ENCODE measurements at places on chromosomes 12 and 14.

- DNase-seq = no peak
Observed at GRCh38 chr12:57460468-57460784, 841 bp downstream of the GLI1 start.

DNA sequence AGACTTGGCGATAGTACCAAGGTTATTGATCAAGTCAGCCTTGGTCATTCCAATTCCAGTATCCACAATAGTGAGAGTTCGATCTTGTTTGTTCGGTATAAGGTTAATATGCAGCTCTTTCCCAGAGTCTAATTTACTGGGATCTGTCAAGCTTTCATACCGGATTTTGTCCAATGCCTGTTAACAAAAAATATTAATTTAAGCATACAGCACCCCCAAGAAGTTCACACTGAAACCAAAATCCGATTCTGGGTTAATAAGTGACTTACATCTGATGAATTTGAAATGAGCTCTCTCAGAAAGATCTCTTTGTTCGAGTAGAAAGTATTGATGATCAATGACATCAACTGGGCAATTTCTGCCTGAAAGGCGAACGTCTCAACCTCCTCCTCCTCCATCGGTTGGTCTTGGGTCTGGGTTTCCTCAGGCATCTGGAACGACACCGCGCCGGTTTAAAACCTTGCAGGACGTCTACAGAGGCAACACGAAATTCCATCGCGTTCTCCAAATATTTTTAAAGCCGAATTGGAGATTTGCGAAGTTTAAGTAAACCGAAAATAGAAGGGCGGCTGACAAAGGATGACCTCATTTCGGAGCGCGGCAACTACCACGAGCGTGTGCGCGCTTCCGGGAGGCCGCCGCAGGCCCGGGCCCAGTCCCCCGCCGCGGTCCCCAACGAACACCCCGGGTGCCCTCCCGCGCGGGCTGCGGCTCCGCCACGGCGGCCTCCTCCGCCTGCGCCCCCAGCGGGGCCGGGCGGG, 716 bp downstream of the HSP90AA1 start:
- DNase-seq = peak; percentile 67

DNA sequence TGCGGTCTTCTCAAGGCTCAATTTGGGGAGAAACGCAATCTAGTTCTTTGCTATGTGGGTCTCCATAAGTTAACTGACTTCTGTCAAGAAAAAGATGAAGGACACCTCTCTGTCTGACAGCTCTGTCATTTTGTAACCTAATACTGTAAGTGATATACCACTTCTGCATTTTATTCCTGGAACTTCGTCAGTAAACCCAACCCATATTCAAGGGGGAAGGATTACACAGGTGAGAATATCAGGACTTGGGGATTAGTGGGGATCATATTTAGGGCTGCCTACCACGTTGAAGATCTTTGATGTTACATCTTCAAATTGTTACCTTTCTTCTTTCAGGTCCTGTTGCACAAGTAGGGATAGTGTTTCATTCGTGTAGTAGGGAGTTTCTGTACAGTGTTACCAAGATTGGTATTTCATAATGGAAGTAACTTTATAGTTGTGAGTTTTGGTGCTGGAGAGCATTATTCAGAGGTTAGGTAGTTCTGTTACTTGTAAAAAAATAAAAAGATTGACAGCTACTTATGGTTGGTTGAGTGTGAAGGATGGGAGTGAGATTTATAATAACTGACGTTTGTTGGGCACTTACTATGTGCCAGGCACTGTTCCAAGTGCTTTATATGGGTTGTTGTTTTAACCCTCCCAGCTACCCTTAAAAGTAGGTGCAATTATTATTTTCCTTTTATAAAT, 1.6 kb downstream of the TMEM260 start:
- DNase-seq = no peak

DNA sequence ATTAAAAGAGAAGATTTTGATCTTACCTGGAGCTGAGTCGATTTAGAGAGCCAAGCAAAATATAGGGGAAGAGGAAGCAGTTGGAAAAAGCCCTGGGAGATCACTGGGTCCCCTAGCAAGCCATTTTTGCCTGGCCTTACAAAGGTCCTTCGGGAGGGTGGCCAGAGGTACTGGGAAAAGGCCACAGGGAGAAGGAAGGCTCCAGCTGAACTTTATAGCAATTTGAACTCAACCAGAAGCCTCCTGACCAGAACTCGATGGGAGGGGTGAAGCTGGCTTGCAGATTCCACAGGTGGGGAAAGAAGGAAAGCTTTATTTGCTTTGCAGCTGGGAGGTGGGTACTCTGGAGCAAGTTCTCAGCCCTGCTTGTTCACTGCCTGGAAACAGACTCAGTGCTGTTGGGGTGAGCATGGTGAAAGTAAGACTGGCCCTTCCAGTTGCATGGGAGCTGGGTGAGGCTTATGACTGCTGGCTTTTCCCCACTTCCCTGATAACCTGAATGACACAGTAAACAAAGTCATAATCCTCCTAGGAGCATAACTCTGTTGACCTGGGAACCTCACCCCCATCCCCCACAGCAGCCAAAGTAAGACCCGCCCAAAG, 855.8 kb downstream of the FSCB start:
- no peak for DNase-seq

GRCh38 chr12:30614031-30614430, 81.6 kb downstream of the IPO8 start:
- no peak for DNase-seq

DNA sequence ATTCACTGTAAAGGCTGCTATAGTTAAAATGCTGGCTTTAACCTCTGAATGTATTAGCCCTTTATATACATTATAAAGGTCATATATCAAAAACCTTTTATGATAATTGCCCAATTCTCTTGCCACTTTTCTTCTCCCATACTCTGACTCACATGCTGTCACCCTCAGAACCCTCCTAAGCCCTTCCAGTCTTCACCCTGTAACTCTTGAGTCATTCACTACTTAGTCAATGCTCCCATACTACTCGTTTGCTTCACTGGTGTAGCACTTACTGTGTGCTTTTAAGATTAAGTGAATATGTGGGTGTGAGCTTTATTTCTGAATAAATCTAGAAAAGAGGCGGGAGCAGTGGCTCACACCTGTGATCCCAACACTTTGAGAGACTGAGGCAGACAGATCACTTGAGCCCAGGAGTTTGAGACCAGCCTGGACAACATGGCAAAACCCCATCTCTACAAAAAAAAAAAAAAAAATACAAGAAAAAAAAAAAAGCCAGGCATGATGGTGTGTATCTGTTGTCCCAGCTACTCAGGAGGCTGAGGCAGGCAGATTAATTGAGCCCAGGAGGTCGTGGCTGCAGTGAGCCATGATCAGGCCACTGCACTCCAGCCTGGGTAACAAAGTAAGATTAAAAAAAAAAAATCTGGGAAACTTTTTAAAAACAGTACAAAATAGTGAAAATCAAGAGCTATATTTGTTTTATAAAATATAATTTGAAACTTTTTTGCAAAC, 37.6 kb downstream of the SPATA7 start:
- DNase-seq = no peak

DNA sequence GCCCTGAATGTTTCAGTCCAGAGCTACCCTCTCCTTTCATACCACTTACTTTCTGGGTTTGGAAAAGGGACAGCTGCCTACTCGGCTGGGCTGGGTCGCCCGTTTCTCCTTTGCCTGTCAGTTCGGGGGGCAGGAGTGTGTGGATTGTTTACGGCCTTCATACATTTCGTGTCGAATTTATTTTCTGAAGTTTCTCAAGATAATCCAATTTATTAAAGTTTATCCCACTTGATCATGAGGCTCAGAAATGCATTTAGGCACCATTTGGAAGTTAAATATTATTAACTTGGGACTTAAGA, 608 bp downstream of the ZNF410 start:
- DNase-seq = no peak

DNA sequence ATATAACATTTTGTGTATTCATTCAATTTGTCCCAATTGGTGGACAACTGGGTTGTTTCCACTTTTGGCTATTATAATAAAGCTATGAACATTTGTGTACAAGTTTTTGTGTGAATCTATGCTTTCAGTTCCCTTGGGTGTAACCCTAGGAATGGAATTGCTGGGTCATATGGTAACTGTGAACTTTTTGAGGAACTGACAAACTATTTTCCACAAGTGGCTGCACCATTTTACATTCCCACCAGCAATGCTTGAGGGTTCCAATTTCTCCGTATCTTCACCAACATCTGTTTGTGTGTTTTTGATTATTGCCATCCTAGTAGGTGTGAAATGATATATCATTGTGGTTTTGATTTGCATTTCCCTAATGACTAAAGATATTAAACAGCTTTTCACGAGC, 13.0 kb downstream of the LPCAT3 start:
- no peak for DNase-seq

DNA sequence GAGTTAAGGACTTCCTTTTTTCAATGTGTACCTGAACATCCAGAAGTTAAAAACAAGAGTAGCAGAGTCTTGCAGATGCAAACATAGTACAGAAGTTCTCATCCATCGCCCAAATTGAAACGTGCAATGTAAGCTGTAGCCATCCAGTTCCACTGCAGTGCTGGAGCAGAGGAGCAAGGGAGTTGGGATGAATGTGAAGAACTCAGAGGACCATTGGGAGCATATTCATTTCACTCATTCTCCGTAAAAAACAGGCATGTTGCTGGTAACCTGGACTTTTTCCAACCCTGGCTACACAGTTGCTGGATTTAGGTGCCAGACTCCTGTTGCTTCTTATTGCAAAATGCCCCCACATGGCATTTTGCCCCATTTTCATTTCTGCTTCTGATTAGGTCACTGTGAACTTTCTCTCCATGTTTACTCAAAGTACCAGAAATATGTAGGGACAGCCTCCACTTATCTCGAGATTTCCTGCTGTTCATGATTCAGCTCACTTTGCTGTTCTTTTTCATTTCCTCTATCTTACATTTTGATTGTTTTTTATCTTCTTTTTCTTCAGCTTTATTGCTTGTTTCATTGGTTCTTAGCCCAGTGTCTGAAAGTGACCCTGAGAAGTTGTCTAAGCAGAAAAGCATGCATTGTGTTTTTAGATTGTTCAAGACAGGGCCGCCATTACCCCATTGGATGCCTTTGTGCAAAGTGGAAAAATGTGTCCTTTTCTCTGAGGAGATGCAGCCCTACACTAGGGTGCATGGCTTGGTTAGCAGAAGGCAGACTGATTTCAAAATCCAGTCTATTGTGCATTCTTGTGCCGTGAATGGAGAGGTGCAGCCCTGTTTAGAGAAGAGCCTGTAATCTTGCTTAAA, 109.0 kb upstream of the AMIGO2 start:
- DNase-seq = no peak

- DNase-seq = no peak
Observed at GRCh38 chr14:104403421-104404220, 175.9 kb upstream of the C14orf180 start.

- DNase-seq = peak; percentile 73
Observed at GRCh38 chr12:122203301-122204166, at the start of gene B3GNT4. B3GNT4 (plus strand) TSS chr12:122203709; CDS start chr12:122204619, 910 bp downstream.

DNA sequence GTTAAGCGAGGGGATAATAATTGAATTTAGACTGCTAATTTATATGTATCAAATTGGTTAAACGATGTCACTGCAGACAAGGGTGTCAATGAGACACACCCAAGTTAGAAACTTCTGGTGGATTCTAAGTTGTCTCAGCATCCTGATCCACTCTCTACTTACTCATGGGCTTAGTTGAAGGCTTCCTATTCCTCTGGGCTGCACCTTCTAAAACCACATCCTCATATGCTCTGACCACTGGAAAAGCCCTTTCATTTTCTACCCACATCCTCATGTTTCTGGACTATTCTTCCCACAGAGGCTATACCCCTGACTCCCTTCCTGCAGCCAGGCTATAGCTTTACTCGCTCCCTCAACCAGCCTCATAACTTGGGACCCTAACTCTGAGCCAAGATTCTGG, 493.8 kb downstream of the VRK1 start:
- no peak for DNase-seq

DNA sequence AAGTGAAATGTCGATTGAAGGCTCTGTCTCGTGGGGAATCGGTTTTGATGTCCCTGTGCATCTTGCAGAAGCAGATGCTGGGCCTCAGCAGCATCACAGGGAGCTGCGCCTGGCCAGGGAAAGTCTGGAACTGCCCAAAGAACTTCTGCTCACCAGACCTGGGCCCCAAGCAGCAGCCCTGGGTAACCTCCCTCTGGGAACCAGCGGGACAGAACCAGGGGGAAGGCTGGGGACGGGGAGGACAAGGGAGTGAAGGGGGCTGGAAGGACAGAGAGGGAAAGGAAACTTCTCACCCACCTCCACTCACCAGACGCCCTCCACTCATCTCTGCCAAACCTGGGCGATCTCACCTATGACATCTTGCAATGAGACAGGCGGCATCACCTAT, 26.8 kb upstream of the C14orf180 start:
- DNase-seq = no peak

DNA sequence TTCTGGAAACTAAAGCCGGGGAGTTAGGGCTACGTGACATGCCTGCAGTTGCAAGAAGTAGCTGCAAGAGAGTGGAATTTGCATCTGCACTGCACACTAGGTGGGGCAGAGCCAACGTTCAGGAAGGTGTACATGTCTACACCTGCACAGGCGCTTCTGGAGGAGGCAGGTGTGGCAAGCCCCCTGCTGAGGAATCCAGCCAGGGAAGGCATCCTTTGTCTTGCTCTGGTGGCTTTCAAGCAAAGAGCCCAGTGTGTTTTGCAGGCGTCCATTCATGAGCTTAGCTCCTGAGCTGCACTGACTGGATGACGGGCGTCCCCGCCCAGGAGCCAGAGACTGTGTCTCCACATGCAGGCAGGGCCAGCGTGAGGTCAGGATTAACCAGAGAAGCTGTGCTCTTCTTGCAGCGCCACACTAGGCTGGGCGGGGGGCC, 116.3 kb downstream of the ZFP36L1 start:
- no peak for DNase-seq

DNA sequence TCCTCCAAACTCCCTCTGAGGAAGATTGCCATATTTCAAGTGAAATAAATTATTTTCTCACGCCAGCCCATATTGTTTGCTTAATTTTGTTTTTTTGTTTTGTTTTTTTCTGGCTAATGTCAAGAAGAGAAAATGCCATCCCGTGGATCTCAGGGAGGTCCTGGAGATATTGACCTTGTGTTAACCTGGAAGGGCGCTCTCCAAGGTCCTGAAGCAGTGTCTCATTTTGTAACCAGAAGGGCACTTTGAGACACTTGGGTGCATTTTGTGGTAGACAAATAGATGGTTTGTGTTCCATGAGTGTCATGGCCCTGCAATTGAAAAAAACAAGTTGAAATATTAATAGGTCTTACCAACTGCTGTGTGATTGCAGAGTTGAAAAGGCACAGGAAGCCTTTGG, 268.9 kb downstream of the SUDS3 start:
- no peak for DNase-seq

GRCh38 chr14:24194186-24194872, 912 bp downstream of the TM9SF1 start:
- DNase-seq = no peak

GRCh38 chr12:32423559-32423958, 24.2 kb downstream of the FGD4 start:
- DNase-seq = no peak

Measured in stimulated activated naive CD4-positive, alpha-beta T cell treated with Interleukin-2 at 50 U/mL for 16 hours (primary cell).